ENCODE measurements at places on chromosomes 5 and 9.

- DNase-seq, result no peak
These were observed 106.6 kb downstream of the ARHGAP26 start for GRCh38 chr5:142876817-142877216.

DNA sequence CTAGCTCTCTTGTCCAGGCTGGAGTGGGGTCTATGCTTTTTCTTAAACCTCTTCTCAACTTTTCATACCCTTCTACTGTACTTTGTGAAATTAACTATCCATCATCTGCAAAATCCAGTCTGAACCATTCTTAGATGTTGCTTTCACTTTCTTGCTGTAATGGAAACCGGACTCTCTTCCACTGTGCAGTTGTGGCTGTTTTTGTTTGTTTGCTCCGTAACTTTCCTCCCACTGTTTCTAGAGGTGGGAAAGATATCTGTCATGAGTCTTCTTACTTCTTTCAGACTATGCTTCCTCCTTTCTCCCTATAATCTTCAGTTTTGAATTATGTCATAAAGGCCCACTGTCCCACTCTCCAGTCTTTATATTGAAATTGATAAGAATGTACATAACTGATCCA is 6.5 kb downstream of the TNPO1 start:
- no peak for DNase-seq

DNA sequence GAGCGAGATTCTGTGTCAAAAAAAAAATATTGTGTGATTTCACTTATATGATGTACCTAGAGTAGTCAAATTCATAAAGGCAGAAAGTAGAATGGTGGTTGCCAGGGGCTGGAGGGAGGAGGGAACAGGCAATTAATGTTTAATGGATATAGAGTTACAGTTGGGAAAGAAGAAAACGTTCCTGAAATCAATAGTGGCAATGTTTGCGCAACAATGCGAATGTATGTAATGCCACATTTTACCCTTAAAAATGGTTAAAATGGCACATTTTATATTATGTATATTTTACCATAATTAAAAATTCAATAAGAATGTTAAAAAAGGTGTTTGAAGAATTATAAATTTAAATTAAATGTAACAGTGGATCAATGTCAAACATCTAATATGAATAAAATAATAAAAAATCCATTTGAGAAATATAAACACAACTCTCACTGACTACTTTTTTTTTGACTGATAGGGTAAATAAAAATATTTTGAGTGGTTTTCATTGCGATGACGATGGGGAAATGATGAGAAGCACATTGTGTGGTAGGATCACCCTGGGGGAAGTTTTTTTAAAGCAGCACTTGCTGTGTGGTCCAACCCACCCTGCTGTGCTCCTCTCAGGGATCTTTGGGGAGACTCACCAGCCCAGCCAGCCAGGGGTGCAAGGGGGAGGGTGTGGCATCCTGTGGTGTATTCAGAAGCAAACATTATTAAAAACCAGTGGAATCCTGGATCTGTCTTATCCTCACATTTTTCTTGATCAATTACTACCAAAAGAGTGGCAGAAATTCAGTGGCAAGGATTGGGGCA is 4.3 kb downstream of the FYB1 start:
- no peak for DNase-seq

DNA sequence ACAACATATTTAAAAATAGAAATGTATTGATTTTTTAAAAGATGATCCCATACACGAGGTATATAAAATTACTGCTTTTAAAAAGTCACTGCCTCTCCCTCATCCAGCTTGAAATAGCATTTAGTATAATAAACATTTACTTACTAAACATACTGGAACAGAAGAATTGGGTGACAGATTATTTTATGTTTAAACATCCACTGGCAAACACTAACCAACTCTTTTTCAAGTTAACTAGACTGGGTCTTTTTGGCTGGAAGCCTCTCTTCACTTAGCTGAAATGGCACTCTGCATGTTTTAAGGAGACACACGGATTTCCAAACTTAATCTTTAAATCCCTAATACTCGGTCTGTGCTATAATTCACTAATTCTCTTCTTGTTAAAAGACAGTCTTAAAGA is 19.0 kb downstream of the CTXN3 start:
- DNase-seq, result no peak

DNA sequence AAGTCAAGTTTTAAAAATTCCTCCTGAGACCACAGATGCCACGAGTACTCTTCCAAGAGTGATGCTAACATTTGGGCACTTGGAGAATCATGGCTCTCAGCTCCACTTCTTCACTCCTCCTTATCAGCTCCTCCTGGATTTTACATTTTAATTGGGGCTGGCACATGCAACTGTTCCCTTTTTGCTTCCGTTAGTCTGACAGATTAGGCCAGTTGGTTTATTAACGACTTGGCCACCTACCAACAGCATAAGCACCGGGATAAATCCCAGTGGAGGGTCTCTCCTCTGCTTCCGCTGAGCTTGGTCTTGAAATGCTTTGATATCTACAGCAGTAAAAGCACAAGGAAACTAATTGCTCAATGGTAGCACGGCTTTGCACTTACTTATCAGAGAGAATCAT is 134.6 kb upstream of the RASEF start:
- DNase-seq, result no peak

- no peak for DNase-seq
These were observed 79.3 kb downstream of the SHB start for GRCh38 chr9:37989701-37990100.

GRCh38 chr5:72465601-72466563 is 41.3 kb downstream of the ZNF366 start:
- peak; percentile 64 for DNase-seq

DNA sequence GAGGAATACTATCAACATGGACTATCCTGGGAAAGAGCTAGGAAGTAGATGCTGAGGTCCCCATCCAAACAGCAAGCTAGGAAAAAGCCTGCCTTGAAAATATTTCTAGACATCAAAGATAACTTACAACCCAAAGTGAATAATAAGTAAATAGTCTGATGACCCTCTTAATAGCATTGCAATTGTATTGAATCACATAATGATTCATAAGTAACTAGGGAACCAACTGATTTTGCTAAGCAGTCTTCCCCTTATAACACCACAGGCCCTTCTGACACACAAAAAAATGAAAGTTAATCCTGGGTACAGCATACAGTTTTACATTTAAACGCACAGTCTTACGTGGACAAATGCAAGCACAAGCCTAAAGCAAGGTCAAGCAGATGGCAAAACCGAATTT is 199.3 kb downstream of the RFK start:
- no peak for DNase-seq

GRCh38 chr5:82275216-82275664 is 2.9 kb downstream of the RPS23 start:
- DNase-seq, result peak; percentile 20

GRCh38 chr5:142746532-142747433 is 23.4 kb upstream of the ARHGAP26 start:
- no peak for DNase-seq

GRCh38 chr9:83387401-83388185 is 150.6 kb downstream of the FRMD3 start:
- DNase-seq, result no peak

DNA sequence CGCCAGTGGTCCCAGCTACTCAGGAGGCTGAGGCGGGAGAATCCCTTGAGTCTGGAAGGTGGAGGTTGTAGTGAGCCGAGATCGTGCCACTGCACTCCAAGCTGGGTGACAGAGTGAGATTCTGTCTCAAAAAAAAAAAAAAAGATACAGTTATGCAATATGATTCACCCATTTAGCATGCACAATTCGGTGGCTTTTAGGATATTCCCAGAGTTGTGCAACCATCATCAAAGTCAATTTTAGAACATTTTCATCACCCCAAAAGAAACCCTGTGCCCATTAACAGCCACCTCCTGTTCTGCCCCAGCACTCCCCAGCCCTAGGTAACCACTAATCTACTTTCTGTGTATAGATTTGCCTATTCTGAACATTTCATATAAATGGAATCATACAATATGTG is 4.3 kb upstream of the DHFR start:
- peak; percentile 46 for DNase-seq

DNA sequence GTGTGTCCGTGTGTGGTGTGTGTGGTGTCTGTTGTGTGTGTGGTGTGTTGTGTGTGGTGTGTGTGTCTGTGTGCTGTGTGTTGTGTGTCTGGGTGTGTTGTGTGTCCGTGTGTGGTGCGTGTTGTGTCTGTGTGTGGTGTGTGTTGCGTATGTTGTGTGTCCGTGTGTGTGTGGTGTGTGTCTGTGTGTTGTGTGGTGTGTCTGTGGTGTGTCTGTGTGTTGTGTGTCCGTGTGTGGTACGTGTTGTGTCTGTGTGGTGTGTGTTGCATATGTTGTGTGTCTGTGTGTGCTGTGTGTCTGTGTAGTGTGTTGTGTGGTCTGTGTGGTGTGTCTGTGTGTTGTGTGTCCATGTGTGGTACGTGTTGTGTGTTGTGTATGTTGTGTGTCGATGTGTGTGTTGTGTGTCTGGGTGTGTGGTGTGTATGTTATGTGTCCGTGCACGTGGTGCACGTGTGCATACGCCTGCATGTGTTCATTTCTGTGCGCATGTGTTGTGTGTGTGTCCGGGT is 72.3 kb downstream of the KCNT1 start:
- no peak for DNase-seq

- no peak for DNase-seq
These were observed 311.4 kb downstream of the TLE4 start for GRCh38 chr9:79883073-79883645.

DNA sequence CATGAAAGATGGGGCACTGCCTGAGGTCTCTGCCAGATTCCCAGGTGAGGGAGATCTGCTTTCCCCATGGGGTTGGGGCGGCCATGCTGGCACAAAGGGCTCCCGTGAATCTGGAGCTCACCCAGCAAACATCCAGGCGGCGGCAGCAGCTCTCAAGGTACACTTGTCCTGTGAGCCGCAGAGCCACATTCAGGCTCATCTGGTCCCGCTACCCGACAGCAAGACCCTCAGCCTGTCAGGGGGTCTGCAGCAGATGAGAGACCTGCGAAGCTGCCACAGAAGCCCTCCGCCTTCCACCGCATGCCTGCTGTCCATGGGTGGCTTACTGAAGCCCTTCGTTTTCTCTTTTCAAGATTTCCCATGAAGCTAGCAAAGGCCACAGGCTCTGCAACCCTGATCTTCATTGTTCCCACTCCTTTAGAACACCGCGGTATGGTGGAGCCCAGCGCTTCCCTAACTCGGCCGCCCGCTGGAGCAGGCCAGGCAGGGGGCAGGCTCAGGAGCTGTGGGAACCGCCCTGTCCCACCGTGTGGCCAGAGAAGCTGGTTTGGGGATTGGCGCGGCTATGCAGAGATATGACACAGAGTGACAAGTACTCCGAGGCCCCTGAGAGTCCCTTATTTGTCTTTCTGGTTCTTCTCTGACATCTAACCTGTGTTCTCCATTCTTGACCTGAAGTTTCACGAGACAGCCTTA is 8.8 kb downstream of the LRRC14B start:
- no peak for DNase-seq

- no peak for DNase-seq
These were observed 275.0 kb downstream of the NR2F1-AS1 start for GRCh38 chr5:93305984-93306383.

DNA sequence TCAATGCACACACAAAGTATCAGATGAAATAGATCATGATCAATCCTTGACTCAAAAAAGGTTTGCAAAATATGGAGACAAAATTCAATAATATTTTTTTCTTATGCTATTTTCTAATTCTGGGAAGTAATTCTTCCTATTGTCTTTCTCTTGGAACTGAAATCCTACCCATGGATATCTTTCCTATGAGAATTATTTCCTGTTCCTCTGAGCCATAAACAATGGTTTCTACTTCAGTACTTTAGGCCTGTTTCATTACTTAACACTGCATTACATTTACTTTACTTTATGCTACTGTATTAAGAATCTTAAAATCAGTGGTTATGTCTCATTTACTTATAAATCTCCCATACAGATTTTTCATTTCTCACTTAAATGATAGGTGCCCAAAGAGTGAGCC is 1025.4 kb upstream of the ACO1 start:
- DNase-seq, result no peak

DNA sequence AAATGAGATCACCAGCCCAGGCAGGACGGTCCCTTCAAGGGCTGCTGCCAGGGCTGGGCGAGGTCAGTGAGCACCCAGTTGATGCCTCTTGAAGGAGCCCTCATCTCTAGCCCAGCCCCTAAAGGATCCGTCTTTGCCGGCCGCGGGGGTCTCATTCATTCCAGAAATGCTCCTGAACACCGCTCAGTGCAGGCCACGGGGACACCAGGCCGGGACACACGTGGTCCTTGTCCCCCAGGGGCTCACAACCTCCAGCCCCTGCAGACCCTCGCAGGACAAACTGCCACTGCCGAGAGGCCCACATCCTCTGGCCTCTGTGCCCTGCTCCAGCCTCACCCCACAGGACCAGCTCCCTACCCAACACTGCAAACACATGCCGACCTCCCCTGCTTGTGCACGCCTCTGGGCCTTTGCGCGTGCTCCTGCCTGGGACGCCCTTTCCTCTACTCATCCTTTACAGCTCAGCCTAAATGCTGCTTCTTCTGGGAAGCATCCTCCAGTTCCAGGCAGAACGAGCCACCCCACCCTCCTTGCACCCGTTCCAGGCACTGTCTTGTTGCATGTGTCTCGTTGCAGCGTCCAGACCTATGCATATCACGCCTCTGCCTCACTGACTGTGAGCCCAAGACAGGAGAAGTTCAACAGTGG is 10.3 kb upstream of the LAMC3 start:
- no peak for DNase-seq

- DNase-seq, result peak; percentile 48
These were observed 4.8 kb upstream of the C5orf47 start for GRCh38 chr5:173984218-173984617.

DNA sequence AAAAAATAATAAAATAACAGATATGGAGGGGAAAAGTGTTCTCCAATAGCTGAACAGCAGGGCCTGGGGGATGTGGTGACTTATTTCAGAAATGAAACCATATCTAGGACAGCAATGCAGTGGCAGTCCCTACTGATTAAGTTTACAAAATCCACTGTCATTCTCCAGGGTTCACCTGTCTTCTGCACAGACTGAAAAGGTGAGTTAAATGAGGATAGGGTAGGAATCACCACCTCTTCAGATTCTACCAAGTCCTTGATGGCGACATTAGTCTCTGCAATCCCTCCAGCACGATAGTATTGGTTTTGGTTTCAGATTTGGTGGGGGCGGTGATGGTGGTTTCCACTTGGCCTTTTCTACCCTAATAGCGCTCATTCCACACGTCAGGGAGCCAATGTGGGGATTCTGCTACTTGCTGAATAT is 32.3 kb upstream of the NPM1 start:
- DNase-seq, result no peak

GRCh38 chr5:135218790-135219568 is 180.1 kb downstream of the MACROH2A1 start:
- no peak for DNase-seq

DNA sequence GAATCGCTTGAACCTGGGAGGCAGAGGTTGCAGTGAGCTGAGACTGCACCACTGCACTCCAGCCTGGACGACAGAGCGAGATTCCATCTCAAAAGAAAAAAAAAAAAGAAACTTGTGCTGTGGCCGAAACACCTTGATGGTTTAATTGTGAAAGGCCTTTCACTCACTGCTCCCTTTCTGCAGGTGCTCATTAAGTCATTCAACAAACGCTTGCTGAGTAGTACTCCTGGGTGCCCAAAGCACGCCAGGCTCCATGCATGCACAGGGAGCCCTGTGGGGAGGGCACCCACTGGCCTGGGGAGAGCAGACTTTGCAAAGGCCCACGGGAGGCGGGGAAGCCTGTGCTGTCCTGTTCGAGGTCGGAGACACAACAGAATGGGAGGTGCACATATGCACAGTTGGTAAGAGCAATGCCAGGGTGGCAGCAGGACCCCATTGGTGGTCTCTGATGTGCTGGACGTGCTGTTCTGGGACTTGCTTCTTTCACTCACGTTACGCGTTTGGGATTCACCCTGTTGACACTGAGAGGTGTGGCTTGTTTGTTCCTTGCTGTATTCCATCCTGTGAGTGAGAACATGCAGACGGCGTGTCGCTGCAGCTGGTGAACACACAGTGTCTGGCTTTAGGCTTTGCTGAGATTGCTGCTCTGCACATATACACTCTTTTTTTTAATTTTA is 3.0 kb upstream of the ENTPD2 start:
- no peak for DNase-seq

All from ELR (cell line).